Daoy (cell line): ENCODE measurements at places on chromosomes 1 and 21. TPM values are rescaled to one million over a fixed set of nuclear protein-coding genes. Genes with fewer than 3 reads are reported as not detected.

The CTH gene
- 4.8 and 5.0 TPM in 2 replicates for total RNA-seq

The CD2 gene
- total RNA-seq = not detected in 2 replicates

The C1orf53 gene
- total RNA-seq = 18.8 and 28.6 TPM in 2 replicates

The HLX gene
- 2.8 and 4.0 TPM in 2 replicates for total RNA-seq

The OLIG2 gene
- total RNA-seq = 1.3 and 3.1 TPM in 2 replicates

The S100A7A gene
- total RNA-seq = not detected in 2 replicates

The LDLRAD2 gene
- total RNA-seq = not detected in 2 replicates

The UBE2U gene
- total RNA-seq = not detected in 2 replicates

The SSBP3 gene
- total RNA-seq = 20.8 and 21.2 TPM in 2 replicates

The CDC7 gene
- total RNA-seq = 26.2 and 29.0 TPM in 2 replicates

The CLCA4 gene
- total RNA-seq = not detected in 2 replicates

The MXRA8 gene
- 0.23 TPM in 1 of 2 replicates, not detected in the other for total RNA-seq

The SPRR2G gene
- not detected in 2 replicates for total RNA-seq

The ABCG1 gene
- 0.51 TPM in 2 replicates for total RNA-seq

The DEPDC1 gene
- 68.4 and 117 TPM in 2 replicates for total RNA-seq

The PRKAA2 gene
- total RNA-seq = 6.2 and 7.5 TPM in 2 replicates

The PDC gene
- not detected in 2 replicates for total RNA-seq

The ECM1 gene
- 13.8 and 15.4 TPM in 2 replicates for total RNA-seq

The FAM110D gene
- total RNA-seq = 0.51 TPM in 1 of 2 replicates, not detected in the other

The PTGS2 gene
- 8.7 and 12.5 TPM in 2 replicates for total RNA-seq
